ENCODE measurements at places on chromosomes 7 and 10. TPM values are rescaled to one million over a fixed set of nuclear protein-coding genes. Genes with fewer than 3 reads are reported as not detected.

- DNase-seq: no peak
These were observed 13.4 kb upstream of the SMNDC1 start for GRCh38 chr10:110317866-110318850.

GRCh38 chr10:126432507-126432906, 44.2 kb upstream of the ADAM12 start:
- DNase-seq: no peak

- DNase-seq: no peak
These were observed 84.7 kb downstream of the AUTS2 start for GRCh38 chr7:69683002-69683401.

GRCh38 chr10:116001262-116001857, 271.6 kb downstream of the GFRA1 start:
- DNase-seq: no peak

- DNase-seq: no peak
These were observed 393.8 kb downstream of the EXOC4 start for GRCh38 chr7:133646472-133647315.

GRCh38 chr10:118592675-118593330, 2.6 kb downstream of the PRLHR start:
- DNase-seq: no peak

The HKDC1 gene
- total RNA-seq: 112 TPM

- no peak for DNase-seq
These were observed 994.1 kb downstream of the KCNMA1 start for GRCh38 chr10:76643511-76643911.
